ENCODE measurements at places on chromosomes 6 and 20.

DNA sequence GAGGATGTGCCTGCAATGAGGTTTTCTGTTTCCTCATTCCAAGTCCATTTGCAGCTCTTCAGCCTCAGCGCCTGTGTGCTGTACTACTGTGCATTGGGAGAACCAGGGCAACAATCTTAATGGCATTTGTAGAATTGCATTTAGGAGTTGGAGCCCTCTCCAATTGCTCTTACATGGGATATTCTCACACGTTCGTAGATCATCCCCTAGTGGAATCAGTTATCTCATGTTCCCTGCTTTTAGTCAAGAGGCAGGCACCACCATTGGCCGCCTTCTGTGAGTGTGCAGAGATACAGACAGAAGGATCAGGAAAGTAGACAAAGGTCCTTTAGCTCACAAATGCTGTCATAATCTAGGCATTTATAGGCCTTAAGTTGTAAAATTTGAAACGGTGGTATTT, 84.2 kb upstream of the RGS17 start:
- DNase-seq, result no peak

DNA sequence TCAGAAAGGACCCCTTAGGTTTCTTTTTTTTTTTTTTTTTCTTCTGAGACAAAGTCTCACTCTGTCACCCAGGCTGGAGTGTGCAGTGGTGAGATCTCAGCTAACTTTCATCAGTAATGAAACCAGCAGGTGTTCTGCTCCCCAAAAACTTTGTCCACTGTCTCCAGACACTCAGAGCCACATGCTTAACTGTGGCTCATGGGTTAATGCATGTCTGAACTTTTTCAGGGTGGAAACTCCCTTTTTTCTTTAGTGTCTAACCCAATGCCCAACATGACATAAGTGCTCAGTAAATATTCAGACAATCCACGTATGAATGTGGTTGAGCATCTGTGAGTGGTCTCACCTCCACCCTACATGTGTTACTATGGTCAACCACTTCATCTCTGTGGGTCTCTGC, 45.4 kb downstream of the MYB start:
- no peak for DNase-seq

DNA sequence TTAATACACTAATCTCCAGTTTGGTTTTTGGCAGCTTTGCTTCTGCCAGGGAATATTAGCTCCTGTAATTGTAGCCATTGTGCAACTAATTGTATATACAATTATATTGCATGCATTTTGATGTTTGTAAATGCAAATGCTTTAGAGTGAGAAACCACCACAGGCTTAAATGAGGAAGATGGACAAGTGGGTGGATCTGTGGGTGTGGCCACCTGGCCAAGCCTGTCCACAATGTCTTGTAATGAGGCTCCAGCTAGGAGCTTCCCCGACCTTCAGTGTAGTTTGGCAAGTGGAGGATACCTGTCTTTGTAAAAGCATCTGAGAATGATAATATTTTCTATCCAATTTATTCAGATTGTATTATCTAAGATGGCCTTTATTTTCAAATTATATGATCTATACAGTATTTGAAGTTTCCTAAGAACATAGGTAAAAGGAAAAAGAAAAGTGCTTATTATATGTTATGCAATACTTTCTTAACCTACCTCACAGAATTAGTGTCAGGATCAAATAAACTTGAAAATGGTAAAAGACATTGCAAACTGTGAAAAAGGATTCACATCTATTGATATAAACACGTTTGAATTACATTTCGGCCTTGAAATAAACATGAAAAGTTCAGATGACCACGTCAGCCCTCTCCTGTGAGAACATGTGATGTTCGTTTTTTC, 49.3 kb upstream of the ARID1B start:
- no peak for DNase-seq

DNA sequence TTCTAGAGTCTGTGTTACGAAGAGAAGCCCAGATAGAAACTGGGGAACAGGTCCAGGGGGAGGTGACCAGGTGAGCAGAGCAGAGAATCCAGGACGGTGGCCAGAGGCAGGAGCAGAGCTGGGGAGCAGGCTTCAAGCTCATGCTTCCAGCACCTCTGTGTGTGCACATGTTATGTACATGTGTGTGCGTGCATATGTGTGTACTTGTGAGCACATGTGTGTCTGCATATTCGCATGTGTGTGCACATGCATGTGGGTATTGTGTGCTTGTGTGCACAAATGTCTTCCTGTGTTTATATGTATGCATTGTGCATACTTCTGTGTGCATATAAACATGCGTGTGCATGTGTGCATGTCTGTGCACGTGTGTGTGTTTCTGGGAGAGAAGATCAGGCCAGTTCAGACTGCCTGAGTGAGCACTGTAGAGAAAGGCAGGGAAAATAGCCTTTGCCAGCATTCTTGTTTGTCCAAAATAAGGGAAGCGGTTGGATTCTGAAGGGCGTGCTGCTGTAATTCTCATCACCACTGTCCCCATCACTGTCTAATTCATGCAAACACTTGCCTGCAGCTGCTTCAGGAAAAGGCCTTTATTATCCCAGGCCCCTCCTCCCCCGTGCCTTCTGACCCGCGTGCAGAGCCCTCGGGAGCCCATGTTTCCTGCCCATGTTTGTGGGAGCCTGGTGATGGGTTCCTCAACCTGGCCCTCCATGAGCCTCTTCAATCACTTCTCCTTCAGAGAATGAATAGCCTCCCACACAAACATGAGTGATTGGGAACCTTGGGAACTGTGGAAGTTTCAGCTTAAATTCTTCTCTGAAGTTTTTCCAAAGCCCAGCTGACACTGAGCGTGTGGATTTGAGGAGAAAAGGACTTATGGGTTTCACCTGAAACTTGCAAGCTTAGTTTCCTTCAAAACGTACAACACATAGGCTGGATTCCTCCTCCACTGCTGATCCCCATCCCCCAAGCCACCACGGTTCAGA, 161.7 kb upstream of the AFDN start:
- no peak for DNase-seq

DNA sequence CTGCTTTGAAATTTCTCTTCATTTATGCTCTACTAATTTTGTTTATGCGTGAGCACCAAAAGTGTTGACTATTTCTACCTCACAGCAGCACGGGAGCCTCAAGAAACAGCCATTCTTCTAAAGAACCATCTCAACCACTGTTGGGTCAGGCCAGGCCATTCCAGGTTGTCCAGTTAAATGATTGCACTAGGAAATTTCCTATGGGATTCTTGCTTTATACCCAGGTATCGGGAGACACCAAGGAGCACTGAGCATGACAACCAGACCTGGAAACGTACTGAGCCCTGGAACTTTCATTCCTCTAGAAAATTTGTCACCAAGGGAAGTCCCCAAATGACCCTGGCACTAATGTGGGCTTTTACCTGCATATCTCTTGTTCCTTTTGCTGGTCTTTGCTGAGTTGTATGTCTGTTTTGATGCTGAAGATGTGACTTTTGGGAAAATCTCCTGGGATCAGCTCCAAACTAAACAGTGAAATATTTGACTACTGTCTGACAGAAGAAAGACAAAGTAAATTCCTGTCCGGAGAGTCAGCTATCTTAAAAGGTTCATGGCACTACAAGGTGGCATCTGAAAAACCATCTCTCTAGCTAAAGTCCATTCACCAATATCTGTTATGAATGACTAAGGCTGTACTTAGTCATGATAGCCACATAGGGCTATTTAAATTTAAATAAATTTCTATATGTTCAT, 70.5 kb downstream of the SNAP25 start:
- DNase-seq, result no peak

DNA sequence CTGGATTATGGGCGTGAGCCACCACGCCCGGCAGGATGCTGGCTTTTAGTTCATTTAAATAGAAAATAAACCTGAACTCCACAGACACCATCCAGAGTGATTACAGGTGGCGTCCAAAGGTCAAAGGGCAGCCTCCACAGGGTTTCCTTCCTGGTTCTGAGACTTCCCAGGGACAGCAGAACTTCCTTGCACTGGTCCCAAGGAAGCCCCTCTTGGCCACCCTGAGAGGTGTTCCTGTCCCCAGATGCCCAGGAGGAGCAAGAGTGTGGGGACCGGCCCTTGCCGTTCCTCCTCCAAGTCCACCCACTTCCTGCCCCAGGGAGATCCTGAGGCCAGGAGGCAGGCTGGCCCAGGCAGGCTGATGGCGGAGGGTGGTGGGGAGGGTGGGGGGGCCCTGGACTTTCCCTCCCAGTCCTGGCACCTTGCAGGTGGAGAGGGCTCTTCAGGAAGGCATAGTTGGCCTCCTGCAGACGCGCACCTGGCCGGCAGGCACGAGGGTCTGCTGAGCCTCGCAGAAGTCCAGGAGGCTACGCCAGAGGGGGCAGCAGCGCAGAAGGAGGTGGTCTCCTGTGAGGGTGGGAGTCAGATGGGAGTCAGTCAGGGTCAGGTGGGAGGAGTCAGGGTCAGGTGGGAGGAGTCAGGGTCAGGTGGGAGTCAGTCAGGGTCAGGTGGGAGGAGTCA, 5.0 kb downstream of the FNDC11 start:
- no peak for DNase-seq

DNA sequence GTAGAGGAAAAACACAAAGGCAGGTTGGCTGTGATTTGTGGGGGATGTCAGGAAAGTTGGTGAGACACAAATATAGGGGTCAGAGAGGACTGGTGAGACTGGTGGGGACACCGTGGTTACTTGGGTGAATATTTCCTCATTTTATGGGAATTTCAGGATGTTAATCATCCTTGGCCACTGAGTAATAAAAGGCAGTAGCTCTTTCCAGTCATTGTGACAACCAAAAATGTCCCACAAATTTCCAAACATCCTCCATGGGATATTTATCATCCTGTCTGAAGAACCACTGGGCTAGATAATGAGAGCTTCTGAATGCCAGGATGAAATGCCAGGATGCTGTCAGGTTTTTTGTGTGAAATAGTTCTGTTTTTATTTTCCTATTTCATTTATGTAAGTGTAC, 374.1 kb downstream of the CD109 start:
- DNase-seq, result peak; percentile 81

- DNase-seq, result no peak
Observed at GRCh38 chr20:31797364-31797763, 21.8 kb upstream of the MYLK2 start.

DNA sequence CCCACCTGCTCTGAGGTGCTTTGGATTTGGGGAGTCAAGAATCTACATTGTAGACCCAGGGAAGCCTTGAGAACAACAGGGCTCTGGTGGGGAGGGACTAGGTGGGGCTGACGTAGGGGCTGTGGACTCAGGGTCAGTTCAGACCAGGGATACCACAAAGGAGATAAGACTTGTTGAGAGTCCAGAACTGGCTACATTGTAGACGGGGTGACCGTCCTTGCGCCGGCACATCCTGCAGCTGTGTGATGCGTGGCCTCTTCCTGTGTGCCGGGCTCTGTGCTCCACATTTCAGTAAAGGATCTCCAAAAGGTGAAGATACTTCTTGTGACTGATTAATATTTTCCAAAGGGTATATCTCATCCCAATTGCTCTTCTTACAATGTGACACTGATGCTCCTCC, 9.8 kb upstream of the TLDC2 start:
- DNase-seq, result no peak

GRCh38 chr20:62935204-62935967, 2.6 kb upstream of the GID8 start:
- no peak for DNase-seq

GRCh38 chr6:147711476-147711875, 203.0 kb downstream of the SAMD5 start:
- DNase-seq, result peak; percentile 47

DNA sequence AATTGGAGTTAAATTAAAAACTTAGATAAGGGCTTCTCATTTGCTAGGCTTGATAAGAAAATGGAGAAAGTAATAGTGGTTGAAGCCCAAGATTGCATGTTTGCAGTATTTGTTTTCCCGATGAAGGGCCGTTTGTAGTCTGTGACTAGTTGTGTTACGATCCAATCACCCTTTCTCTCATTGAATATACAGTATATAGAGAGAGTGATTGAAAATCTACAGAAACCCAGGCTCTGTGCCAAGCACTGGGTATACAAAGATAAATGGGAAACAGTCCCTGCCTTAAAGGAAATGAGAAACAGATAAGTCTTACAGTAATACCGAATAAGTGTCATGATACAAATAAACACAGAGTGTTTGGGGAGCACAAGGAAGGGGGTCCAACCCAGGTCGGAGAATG, 55.2 kb upstream of the CDKAL1 start:
- DNase-seq, result no peak

DNA sequence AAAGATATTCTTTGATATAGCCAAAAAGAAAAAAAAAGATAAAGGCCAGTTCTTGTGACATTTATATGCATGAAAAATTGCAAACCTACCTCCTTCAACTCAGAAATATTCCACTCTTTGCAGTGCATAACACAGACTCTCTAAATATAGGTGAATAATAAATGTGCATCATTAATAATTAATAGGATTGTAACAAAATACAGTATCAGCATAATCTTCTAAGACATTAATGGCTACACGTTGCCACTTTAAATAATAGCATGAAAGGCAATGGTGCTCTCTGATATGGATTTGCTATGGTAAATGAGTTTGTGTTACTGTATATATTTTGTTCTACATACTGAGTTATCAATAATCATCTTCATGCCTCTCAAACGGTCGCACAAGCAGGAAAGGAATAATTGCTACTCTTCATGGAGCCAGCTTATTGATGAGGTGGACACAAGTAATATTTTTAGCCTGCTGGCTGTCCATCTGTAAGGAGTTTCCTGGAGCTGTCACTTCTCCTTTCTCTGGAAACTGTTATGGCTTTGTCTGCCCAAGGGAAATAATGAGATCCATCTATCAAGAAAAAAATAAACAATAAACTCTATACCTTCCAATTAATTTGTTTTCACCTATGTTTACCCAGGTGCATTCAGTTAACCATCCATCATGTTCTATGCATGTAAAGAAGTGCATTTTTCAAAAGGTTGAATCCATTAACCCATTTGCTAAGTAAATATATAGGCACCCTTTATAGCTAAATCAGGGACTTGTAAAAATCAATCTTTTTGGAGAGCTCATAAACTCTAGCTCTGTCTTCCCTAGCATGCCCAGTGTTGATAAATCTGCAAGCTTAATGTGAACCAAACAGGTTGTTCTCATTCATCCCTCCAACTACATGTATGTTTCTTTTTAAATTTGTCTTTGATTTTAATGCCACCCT, 253.0 kb downstream of the NKAIN2 start:
- no peak for DNase-seq

GRCh38 chr6:87243812-87244211, 78.6 kb upstream of the SMIM8 start:
- DNase-seq, result no peak

GRCh38 chr20:50762435-50763220, 31.2 kb downstream of the PARD6B start:
- DNase-seq, result peak; percentile 26

- DNase-seq, result no peak
Observed at GRCh38 chr6:149346078-149346477, 28.6 kb downstream of the TAB2 start.

- DNase-seq, result peak; percentile 20
Observed at GRCh38 chr6:105207524-105208269, 27.9 kb upstream of the POPDC3 start.

GRCh38 chr6:45816674-45817297, 198.9 kb downstream of the CLIC5 start:
- peak; percentile 81 for DNase-seq

GRCh38 chr20:38633577-38634093, 32.0 kb downstream of the ARHGAP40 start:
- peak; percentile 46 for DNase-seq

- DNase-seq, result no peak
Observed at GRCh38 chr6:46381057-46381456, 110.2 kb downstream of the RCAN2 start.
